Substantia nigra (tissue), 51 donors: ENCODE measurements at places on chromosomes 12 and 14.
A peak's percentile ranks its signal among the peaks of the same experiment; 100 is the strongest.

GRCh38 chr12:14075797-14076393, 94.5 kb upstream of the GRIN2B start:
- no peak for DNase-seq

GRCh38 chr14:21626491-21627230, 8.1 kb downstream of the OR10G2 start:
- no peak for DNase-seq

DNA sequence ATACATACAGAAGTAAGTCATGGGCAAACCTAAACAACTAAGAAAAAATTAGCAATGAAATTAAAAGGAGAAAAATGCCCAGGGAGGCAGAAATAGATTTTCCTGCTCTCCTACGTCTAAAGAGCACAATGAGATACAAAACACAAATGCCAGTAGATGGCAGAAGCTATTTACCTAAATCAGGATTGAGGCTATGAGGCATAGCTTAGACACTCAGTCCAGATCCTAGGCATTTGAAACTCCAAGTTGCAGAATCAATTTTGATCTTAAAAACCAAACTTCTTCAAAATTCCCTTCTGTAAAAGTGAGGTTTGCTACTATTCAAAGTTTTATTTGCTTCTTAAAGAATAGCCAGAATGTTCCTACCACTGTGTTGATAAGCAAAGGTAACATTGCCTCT, 368.6 kb downstream of the DAD1 start:
- DNase-seq = no peak

- no peak for DNase-seq
Observed at GRCh38 chr12:88299567-88300101, 157.5 kb downstream of the TMTC3 start.

- peak; percentile 20 for DNase-seq
Observed at GRCh38 chr14:65222440-65222858, 120.1 kb upstream of the MAX start.

DNA sequence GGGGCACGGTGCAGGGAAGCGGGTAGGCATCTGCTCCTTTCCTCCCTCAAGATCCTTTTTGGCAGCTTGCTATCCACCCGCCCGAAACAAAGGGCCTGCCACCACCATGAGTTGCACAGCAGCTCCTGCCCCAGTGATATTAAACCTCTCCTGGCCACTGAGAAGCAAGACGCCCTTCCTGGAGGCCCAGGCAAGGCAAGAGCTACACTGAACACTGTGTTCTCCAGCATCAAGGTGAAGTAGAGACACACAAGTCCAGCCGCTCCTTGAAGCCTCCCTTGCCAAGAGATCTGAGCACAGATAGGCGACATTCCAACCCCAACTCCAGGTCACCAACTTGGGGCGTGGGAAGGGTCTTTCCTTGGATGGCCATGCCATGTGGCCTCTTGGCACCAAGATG, 70.9 kb downstream of the ACTN1 start:
- no peak for DNase-seq

DNA sequence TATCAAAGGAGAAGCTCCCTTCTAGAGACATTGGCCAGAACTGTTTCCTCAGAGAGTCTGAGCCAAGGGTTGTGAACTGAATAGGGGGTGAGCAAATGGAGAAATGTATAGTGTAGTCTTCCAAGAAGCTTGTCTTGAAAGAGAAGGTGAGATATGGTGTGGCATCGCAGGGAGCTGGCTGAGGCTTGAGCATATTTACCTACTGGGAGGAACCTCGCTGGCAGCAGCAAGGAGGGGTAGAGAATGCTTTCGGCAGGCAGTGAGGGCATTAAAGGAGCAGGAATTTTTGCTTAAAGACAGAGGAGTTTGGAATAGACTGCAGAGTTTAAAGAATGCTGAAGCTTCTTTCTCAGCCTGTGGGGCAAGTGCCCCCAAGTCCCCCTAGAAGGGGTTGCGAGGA, 59.3 kb upstream of the PRMT8 start:
- DNase-seq = no peak

GRCh38 chr14:24465368-24465767, 22.8 kb upstream of the SDR39U1 start:
- DNase-seq = no peak

DNA sequence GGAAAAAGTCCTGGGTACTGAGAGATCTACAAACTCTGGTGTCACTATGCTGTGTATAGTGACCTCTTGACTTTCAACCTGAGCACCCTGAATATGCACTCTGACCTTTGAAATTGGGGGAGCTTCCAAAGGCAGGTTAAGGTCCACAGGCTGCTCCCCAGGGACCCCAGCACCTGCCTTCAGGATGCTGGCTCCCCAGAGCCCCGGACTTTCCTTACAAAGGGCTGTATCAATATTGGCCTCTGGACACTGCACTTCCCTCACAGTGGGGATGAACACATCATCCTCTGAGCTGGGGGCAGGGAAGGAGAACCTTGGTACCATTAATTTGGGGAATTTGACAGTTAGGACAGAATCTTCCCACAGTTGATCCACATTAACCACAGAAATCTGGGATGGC, 14.3 kb downstream of the PLD4 start:
- no peak for DNase-seq

- DNase-seq = no peak
Observed at GRCh38 chr12:53258541-53259539, 9.3 kb upstream of the ESPL1 start.

DNA sequence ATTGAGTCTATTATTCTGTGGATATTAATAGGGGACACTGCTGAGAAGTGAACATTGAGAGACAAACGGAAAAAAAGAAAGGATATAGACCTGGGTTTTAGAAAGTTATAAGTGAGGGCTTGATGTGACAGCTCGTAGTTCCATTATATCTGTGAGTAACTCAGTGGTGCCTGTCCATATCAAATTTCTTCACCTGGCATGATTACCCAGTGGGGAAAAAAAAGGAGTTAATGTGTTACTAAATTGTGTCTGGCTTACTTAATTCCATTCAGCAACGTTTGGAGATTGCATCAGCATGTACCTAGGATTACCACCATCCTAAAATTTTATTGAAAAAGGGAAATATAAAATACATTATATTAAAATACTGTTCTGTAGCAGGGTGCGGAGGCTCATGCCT, 1249.9 kb downstream of the SLC16A7 start:
- DNase-seq = no peak

- no peak for DNase-seq
Observed at GRCh38 chr14:105502446-105503295, 11.6 kb downstream of the TEDC1 start.

- DNase-seq = no peak
Observed at GRCh38 chr12:16504200-16504599, 101.8 kb downstream of the LMO3 start.

- no peak for DNase-seq
Observed at GRCh38 chr12:103881261-103881660, 40.2 kb upstream of the NT5DC3 start.

DNA sequence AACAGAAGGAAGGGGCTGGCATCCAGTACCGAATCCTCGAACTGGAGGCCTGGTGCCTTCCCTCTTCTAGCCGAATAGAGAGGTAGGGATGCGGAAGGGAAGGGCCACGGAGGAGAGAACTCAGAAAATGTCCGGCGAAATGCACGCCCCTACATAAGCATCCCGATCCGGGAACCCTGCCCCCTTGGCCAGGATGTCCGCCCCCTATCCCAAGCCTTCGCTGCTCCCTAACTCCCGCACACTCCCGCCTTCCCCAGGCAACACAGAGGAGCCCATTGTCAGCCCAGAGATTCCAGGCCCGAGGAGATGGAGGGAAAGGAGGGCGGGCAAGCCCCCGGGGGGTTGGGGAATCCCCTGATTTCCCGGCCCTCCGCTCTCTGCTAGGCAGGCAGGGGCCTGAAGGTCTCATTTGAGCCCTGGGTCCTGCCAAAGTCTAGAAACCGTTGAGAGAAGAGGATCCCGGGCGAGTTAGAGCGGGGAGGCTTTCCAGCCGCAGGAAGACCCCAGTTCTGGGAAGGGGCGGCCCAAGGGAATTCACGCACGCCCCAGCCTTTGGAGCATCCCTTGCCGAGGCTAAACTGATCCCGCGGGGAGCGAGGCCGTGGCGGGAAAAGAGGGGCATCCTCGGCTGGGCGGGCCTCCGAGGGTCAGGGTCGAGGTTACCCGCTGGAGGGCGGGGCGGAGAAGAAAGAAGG, 569 bp upstream of the ARHGEF40 start:
- peak; percentile 70 for DNase-seq

- DNase-seq = no peak
Observed at GRCh38 chr14:79496701-79497100, 714.6 kb downstream of the DIO2 start.

GRCh38 chr12:124713041-124713435, 145.6 kb upstream of the NCOR2 start:
- no peak for DNase-seq

- DNase-seq = no peak
Observed at GRCh38 chr12:132866251-132866828, 21.1 kb downstream of the CHFR start.

DNA sequence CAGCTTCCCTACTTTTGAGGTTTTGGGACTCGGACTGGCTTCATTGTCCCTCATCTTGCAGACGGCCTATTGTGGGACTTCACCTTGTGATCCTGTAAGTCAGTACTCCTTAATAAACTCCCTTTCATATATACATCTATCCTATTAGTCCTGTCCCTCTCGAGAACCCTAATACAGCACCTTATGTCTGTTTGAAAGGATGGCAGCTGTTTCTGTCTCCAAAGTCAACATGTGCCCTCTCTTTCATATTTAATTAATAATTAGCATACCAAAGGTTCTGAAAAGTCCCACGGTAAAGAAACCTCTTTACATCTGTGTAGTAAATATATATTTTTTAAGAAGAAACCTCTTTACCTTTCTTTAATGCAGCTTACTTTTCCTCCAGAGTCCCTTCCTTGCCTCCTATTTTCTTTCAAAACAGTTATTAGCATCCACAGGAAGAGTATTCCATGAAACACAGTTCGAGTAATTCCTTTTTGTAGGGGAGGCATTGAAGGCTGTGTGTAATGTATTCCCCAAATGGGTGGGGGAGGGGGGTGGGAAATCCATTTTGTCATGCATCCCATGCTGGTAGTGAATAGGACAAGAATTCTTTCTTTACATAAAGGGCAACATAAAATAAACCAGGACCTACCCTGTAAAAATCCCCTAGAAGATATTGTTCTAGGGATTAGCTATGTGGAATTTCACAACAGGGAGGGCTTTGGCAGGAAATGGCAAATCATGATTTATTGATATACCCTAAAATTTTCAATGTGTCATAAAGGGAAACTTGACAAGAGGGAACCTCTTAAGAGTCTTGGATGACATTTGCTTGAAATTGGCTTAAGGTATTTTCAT, 241.5 kb downstream of the SUDS3 start:
- DNase-seq = no peak

- DNase-seq = no peak
Observed at GRCh38 chr14:29846339-29847055, 81.2 kb downstream of the PRKD1 start.

- no peak for DNase-seq
Observed at GRCh38 chr14:99425272-99425681, 55.4 kb downstream of the SETD3 start.

DNA sequence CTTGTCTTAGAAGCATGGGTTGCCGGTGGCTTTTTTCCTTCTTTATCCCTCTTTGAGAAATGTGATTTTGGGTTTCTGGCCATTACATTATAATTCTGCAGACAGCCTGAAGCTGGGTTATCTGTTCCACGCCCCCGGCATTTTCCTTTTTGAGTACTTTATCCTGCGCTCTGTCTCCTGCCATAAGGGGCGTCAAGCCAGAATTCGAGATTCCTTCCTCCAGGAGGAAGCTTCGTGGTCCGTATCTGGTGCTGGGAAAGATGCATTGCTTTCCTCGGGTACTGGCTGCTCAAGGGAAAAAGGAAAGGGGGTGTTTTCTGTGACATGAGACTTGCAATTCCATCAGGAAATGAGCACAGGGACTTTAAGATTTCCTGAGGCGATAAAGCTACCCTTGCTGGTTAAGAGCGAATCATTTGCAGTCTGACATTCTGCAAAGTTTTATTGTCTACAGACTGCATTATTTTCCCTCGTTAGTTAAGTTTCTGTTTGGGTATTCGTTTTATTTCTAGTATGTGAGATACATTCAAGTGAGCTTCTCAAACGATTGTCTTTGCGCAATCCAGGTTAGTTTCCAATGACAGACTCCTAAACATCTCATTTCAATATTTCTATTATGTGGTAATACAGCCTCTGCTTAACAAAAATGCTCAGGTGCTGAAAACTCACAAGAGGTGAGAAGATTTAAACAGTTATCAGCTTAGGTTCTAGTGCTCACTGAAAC, 694 bp downstream of the AKAP5 start:
- DNase-seq = no peak

DNA sequence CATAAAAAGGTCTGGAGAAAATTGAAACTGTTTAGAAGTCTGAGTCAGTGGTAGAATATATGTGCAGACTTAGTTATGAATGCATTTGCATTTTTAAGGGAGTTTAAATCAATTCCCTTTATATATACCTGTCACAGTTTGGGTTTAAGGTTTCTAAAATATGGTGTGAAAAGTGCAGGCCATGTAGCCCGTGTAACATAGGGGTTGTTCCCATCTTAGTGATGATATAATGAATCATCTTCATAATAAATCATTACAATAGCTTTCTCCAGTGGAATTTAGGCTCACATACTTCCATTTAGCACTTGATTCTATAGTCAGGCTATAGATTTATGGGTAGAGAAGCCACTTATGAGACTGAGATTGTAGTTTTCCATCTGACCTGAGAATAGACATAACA, 1162.4 kb downstream of the SLC16A7 start:
- no peak for DNase-seq

DNA sequence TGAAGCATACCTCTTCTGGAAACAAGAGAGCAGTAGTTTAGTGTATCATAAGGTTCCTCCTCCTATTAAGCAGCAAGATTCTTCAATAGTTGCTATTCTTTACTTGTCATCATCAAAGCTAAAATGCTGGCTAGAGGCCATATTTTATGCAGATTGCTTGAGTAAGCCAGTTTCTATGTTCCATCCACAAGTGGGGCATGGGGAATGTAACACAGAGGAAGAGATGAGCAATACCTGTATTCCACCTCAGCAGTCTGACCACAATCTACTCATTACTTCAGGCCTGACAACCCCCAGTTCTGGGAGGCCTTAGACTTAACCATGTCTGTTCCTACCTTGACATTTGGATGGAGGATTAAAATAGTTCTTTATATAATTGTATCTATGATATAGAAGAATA, 423.6 kb downstream of the BTG1 start:
- no peak for DNase-seq

- DNase-seq = no peak
Observed at GRCh38 chr12:48954841-48955501, 2.3 kb downstream of the ARF3 start.

GRCh38 chr14:89576960-89577359, 159.9 kb upstream of the FOXN3 start:
- DNase-seq = no peak

GRCh38 chr12:120887253-120888043, 16.7 kb downstream of the SPPL3 start:
- no peak for DNase-seq

GRCh38 chr12:57430931-57431566, at the start of gene R3HDM2:
Gene R3HDM2 (minus strand): TSS chr12:57431043. CDS start chr12:57310428, 120,615 bp downstream.
- DNase-seq = peak; percentile 92
